ENCODE measurements at places on chromosomes 5 and 9.

GRCh38 chr5:180467989-180468731 is 26.0 kb upstream of the CNOT6 start:
- no peak for DNase-seq

DNA sequence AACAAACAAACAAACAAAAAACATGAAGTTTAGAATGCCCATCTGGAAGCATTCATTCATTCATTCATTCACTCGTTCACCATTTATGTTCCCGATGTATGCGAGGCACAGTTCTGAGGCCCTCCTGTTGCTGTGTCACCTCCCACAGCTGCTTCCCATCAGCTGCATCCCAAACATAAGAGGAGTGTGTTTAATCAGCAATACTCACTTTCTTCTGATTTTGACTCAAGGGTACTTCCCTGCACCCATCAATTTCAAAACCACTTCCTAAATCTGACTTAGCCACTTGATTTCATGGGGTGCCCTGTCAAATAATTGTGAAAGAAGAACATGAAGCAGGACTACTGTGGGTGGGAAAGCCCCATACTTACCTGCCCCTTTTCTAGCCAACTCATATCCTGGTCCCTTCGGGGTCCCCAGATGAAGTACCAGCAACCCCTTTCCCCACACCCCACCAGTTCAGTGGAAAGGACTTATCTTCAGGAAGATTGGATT is 128.0 kb upstream of the IL12B start:
- DNase-seq = no peak

DNA sequence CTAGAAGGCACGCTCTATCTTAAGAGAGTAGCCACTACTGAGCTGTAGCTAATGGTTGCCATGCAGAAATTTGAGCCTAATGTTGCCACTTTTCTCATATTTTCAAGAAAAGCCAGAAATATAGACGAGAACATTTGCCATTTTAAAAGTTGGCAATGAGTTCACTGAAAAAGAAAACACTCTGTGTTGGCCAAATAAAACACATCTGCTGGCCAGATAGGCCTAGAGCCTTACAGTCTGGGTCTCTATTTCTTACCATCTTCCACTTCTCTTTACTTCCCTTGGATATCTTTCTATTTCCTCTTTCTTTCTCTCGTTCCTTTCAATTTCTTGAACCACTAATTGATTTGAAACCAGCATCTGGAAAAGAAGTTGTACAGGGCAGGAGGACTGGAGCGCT is 36.6 kb upstream of the VCAN start:
- DNase-seq = no peak

DNA sequence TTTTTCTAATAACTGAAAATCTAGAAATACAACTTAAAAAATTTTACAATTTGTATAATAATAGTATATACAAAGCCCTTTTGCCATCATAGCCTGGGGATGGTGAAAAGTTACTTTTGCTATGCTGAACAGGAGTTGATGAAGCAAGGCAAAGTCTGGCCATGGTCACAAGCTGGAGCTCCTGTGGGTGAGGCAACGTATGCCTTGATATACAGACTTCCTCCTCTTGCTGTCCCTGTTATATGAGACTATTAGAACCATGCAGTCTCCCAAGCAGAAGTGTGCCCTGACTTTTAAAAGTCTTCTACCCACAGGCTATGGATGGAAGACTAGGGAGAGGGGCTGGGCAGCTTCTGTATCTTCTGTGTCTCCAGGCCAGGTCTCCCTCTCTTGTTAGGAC is 15.7 kb downstream of the FAM151B start:
- no peak for DNase-seq
